ENCODE measurements at places on chromosomes 6 and 20. TPM values are rescaled to one million over a fixed set of nuclear protein-coding genes. Genes with fewer than 3 reads are reported as not detected.

GRCh38 chr6:37696841-37697662, 631 bp downstream of the MDGA1 start:
- no peak for DNase-seq

- DNase-seq, result no peak
Observed at GRCh38 chr6:115899730-115900282, 160.9 kb downstream of the FRK start.

DNA sequence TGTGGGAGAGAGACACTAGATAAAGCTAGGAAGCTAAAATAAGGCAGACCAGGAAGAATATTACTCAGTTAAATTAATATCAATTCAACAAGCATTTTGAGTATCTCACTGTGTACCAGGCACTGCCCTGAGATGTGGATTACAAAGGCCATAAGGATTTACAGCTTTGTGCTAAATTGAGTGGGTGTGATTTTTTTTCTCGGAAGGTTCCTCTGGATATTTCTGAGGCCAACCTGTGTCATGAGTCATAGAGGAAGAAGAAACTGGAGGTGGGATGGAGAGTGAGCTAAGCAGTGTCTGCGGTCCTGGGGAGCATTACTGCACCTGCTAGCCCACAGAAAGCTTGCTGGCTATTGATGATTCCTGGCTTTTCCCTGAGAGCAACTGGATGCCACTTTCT, 135.2 kb downstream of the RFPL4B start:
- peak; percentile 19 for DNase-seq

- DNase-seq, result no peak
Observed at GRCh38 chr6:12753036-12753435, 36.5 kb downstream of the PHACTR1 start.

GRCh38 chr6:31958412-31958740, 395 bp downstream of the NELFE start:
- no peak for DNase-seq

DNA sequence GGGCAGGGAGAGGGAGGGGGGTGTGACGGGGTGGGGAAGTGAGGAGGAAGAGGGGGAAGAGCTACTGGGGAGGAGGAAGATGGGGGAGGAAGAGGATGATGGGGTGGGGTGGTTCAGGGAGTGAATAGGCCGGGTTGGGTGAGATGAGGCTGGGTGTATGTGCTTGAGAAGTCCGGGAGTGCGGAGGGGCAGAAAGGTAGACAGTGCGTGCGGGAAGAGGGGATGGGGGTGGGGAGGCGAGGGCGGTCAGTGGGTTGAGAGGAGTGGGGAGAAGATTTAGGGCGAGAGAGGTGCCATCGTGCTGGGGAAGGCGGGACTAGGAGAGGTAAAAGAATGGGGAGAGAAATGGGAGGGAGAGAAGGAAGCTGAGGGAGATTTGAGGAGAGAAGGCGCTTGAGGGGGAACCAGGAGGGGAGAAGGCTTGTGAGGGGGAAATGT, 30.9 kb upstream of the NOTCH4 start:
- no peak for DNase-seq

- no peak for DNase-seq
Observed at GRCh38 chr6:133724726-133725125, 164.2 kb upstream of the TCF21 start.

DNA sequence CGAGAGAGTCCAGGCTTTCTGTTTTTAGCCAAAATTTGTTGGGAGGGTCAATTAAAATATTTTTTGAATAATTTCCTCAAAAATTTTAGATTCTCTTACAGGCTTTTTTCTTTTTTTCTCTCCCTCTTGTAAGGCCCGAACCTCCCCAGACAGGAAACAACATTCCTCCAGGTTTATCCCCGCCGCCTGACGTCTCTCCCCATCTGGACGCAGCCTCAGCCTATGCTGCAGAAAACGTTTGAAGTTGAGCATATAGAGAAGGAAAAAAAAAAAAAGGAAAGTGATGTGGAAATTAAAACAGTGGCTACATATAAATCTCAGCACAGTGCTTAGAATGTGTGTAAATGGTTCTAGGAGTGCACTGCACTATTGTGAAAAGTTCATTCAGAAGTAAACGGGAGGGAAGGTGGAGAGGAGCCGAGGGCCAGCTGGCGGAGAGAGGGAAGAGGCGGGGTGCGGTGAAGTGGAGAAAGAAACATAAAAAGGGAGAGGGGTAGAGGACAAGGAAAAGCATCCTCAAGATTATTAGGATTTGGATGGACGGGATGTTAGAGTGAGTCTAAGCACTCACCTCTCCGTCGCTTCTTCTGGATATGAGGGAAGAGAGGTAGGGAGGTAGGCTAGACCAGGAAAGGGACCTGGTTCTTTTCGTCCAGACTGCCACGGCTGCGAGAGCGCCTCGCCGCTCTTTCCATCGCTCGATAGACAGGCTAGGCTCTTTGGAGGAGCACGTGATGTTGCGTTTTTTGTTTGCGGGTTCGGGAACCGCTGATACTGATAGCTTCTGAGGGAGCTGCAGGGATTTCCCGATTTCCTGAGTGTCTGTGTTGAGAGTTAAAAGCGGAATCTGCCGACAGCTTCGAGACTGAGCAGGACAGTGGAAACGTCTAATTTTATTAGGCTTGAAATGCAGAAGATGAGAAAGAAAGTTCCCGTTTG, 98.7 kb downstream of the TRIM27 start:
- DNase-seq, result no peak

DNA sequence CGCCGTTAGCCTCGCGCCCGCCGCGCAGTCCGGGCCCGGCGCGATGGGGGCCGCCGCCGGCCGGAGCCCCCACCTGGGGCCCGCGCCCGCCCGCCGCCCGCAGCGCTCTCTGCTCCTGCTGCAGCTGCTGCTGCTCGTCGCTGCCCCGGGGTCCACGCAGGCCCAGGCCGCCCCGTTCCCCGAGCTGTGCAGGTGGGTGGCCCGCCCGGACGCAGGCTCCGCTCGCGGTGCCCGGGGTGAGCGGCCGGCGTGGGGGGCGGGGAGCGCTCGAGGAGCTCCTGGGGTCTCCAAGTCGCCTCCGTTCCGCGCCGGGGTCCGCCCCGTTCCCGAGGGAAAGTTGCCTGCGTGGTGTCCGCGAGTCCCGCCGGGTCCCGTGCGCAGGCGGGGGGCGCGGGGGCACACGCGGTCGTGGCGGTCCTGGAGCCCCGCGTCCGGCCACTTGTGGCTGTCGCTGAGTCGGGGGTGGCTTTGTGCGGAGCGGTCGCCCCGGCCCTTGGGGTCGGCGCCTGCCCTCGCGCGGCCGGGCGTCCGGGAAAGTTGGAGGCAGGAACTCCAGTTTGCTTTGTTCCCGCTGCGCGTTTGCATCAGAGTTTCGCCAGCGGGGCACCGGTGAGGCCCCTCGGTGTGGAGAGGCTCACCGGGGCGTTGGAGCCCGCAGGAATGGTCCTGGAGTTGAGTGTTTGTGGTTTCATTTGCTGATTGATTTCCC, 476 bp downstream of the IGF2R start:
- no peak for DNase-seq

DNA sequence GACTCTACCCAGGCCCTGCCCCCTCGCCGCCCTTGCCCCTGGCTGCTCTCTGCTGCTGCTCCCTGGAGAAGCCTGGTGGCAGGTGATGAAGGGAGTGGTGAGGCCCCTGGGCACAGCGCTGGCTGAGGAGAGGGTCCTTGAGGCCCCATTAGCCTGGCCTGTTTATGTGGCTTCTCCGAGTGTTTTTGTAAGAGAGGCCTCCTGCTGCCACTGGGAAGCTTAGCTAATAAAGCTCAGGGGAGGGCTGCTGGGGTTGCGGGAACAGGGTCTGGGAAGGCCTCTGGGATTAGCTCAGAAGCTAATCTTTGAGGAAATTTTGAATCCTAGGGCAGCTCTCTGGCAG, 15.5 kb downstream of the EBF4 start:
- no peak for DNase-seq

DNA sequence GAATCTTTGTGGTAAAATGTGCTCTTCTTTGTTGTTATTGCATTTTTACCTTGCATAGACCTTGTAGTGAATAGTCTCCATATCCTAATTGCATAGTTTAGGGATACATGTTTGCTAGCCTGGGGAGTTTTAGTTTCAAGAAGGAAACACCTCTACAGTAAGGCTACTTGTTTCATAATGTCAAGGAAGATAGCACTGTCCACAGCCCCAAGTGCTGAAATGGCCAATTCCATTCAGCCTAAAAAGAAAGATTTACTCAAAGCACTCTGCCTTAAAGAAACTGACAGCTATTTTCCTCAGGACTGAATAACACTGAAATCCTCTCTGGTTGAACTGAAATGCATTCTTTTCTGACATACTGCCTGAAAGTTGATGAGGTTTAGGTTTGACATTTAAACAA, 2.6 kb downstream of the HCRTR2 start:
- peak; percentile 20 for DNase-seq

DNA sequence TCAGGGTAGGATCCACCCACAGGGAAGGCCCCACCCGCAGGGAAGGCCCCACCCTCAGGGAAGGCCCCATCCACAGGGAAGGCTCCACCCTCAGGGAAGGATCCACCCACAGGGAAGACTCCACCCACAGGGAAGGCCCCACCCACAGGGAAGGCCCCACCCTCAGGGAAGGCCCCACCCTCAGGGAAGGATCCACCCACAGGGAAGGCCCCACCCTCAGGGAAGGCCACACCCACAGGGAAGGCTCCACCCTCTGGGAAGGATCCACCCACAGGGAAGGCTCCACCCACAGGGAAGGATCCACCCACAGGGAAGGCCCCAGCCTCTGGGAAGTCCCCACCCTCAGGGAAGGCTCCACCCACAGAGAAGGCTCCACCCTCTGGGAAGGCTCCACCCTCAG, 40.5 kb downstream of the KCNQ2 start:
- no peak for DNase-seq

GRCh38 chr20:45115829-45116228, 855 bp upstream of the WFDC5 start:
- DNase-seq, result no peak

Gene TMEM244
- total RNA-seq, result not detected

Gene SLC52A3
- total RNA-seq, result 0.26 TPM

Gene MAP7
- total RNA-seq, result 30.8 TPM

Gene GRIK2
- 0.38 TPM for total RNA-seq

Gene SMPDL3A
- 7.4 TPM for total RNA-seq

Gene ASIP
- not detected for total RNA-seq

Gene ULBP1
- 4.1 TPM for total RNA-seq

Gene BMP2
- total RNA-seq, result 6.1 TPM

Measured in bronchial epithelial cell (primary cell).